ENCODE measurements at places on chromosomes 1 and 21.

DNA sequence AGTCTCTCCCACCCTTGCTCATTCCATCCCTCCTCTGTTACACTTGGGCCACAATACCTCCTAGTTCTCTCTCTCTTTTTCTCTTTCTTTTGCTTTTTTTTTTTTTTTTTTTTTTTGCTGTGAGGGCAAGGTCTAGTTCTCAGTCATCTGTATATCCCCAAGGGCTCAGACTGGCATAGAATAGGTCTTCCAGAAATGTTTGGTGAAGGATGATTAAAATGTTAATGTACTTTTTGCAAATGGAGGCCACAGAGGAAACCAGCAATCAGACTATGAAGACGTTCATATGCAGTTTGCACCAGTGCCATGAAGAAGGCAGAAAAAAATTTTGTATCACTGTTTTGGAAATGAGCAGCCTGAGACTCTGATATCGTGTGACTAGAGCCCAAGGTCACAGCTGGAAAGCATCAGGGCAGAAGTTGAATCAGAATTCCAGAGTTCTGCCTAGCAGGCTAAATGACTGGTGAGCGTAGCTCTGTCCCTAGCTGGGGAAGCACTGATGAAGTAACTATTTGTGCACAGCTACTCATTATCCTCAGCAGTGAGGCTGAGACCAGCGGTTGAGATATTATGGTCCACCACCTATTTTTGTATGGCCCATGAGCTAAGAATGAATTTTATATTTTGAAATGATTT, 186.5 kb downstream of the TGFBR3 start:
- no peak for DNase-seq

GRCh38 chr1:207115269-207115668, 11.2 kb downstream of the C4BPA start:
- DNase-seq = no peak

DNA sequence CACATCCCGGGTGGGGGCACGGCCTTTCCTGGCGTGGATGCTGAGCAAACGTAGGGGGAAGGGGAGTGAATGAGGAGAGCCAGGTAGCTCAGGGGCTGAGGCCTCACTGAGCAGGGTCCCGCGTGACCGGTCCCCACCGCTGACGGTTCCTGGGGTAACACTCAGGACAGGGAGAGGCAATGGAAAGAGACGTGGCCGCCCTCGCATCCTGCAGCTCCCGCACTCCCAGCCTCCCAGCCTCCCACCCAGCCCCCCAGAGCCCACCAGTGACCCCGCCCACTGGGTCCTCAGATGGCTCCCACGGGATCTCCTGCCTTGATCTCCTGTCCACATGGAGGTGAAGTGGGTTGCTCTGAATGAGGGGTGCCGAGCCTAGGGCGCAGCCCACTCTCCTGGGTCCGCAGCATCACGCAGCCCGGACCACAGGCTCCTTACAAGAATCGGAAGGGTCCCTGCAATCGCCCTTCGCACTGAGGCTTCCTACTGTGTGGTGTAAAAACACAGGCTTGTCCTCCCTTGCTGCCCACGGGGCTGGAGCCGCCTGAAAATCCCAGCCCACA, 2.4 kb downstream of the TSPEAR start:
- no peak for DNase-seq

GRCh38 chr1:34842952-34843371, 16.6 kb downstream of the SMIM12 start:
- no peak for DNase-seq

DNA sequence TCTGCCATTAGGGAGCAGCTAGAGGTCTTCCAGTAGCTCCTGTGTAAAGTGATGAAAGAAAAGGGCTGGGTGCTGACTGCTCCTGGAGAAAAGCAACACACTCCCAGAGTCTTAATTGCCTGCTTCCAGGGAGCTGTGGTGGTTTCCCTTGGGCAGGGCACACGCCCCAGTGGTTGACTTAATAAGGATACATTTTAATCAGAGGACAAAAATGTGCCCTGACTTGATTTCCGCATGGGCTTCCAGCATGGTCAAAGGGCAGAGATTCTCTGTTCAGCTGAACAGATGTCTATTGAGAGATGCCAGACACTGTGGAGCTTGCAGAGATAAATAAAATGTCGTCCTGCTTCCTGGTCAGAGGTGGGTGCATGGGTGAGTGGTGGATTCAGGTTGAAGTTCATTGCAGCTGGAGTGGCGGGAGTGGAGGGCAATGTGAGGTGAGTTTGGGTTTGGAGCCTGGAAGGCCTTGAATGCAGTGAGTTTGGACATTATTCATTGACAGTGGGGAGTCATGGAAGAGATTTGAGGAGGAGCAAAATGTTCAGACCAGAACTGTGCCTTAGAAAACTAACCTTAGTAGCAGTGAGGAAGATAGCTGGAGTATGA, 16.0 kb downstream of the QSOX1 start:
- DNase-seq = no peak

GRCh38 chr1:160542303-160542945, 19.4 kb upstream of the SLAMF6 start:
- no peak for DNase-seq

DNA sequence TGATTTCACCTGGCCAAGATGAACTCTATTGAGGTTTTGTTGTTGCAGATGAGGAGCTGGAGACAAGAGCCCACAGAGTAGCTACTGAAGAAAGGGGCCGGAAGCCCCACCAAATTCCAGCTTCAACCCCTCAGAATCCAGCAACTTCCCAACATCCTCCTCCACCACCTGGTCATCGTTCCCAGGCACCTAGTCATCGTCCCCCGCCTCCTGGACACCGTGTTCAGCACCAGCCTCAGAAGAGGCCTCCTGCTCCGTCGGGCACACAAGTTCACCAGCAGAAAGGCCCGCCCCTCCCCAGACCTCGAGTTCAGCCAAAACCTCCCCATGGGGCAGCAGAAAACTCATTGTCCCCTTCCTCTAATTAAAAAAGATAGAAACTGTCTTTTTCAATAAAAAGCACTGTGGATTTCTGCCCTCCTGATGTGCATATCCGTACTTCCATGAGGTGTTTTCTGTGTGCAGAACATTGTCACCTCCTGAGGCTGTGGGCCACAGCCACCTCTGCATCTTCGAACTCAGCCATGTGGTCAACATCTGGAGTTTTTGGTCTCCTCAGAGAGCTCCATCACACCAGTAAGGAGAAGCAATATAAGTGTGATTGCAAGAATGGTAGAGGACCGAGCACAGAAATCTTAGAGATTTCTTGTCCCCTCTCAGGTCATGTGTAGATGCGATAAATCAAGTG, 14.3 kb downstream of the CD2 start:
- no peak for DNase-seq

DNA sequence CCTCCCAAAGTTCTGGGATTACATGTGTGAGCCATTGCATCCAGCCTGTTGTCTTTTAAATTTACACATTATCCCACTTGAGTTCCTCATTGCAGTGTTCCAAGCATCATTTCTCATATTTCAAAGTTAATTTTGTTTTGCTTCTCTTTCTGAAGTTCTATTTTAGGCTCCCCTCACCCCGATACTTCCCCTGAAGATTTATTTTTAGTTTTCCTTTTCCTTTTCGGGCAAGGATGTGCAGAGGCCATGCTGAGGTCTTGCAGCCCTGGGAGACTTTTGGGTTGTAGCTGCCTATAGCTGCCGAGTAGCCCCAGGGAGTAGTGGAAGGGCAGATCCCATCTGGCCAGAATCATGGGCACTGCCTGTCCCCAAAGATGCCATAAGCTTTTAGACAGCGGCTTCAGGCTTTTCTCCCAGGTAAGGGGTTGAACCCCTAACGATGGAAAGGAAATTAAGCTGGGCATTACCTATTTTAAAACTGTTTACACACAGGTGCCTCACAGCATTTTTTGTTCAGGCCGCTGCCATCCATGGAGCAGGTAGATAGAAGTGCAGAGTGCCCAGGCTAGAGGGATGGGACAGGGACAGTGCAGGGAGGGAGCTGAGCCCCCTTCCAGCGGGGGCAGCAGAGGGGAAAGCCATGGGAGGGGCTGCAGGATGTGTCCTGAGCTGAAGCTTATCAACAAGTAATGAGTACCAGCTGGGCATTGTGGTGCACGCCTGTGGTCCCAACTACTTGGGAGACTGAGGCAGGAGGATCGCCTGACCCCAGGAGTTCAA, 15.9 kb downstream of the PSEN2 start:
- DNase-seq = no peak

GRCh38 chr1:77540501-77541161, 141.8 kb downstream of the ZZZ3 start:
- DNase-seq = no peak

GRCh38 chr21:44785620-44786335, 15.8 kb downstream of the UBE2G2 start:
- no peak for DNase-seq

DNA sequence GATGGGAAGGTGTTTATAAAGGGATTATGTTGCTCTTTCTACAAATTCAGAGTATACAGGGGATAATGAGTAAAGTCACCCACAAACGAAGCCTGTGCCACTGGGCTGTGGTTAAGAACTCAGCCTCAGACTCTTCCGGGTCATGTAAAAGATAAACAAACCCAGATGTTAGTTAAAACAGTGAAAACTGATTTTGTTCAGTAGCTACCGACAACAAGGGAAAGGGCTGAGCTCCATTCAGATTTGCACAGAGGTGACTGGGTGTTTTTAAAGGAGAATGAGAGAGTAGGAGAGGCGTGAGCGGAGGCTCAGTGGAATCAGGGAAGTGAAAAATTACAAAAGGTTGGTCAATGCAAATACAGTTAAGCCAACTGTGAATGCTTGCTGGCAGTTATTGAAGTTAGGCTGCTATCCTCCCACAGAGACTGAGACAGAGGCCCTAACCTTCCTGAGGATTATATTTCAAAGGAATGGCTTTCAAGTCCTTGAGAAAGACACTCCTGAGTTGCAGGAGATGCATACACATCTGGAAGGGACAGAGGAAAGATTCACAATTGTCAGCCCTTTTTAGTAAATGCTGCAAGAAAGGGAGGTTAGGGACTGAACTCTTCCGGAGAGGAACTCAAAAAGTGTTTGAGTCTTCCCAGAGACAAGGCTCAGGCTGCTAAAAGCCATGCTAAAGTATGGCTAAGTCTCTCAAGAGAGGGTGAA, 29.9 kb upstream of the SAMD13 start:
- DNase-seq = no peak

DNA sequence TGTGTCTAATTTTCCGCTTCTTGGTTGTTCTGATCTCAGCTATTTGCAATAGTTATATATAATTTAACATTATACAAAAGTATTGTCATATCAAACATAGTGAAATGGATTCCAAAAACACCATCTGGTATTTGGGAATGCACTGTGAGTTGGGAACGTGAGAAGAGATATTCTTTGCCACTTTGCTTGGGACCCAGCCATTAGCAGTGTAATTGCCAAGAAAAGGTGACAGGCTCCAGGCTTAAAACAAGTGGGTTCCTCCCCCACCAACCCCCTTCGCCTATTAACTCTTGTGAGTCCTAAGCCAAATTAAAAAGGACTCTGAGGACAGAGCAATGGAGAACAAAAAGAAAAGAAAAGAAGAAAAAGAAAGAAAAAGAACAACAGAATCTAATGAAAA, 186.7 kb upstream of the NFIA start:
- no peak for DNase-seq

DNA sequence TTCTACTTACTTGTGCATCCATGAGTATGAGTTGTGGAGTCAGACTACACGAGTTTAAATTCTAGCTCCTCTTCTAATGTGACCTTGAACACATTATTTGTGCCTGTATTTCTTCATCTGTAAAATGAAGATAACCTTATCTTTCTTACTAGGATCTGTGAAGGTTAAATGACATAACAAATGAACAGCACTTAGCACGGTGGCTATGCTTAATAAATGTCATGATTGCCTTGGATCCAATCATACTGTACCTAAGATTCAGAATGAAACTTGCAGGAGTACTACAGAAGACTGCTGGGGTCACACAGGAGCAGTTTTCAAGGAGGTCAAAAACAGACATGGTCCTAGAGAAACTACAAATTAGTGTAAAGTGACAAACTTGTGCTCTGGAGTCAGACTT, 22.2 kb upstream of the ALG14 start:
- DNase-seq = no peak

GRCh38 chr1:220747437-220748088, 559 bp upstream of the MTARC2 start:
- no peak for DNase-seq

GRCh38 chr1:158020259-158020885, 26.9 kb downstream of the KIRREL1 start:
- no peak for DNase-seq

GRCh38 chr1:55646181-55646580, 431.0 kb upstream of the USP24 start:
- DNase-seq = no peak

DNA sequence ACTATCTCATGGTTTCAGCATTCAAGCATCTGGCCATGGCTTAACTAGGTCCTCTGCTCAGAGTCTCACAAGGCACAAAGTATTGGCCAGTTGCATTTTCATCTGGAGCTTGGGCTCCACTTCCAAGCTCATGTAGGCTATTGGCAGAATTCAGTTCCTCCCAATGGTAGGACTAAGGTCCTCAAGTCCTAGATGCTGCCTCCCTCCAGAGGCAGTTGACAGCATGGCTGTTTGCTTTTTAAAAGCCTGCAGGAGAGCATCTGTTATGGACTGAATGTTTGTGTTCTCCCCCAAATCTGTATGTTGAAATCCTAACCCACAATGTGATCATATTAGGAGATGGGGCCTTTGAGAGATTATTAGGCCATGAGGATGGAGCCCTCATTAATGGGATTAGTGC, 38.0 kb upstream of the HLX start:
- no peak for DNase-seq

DNA sequence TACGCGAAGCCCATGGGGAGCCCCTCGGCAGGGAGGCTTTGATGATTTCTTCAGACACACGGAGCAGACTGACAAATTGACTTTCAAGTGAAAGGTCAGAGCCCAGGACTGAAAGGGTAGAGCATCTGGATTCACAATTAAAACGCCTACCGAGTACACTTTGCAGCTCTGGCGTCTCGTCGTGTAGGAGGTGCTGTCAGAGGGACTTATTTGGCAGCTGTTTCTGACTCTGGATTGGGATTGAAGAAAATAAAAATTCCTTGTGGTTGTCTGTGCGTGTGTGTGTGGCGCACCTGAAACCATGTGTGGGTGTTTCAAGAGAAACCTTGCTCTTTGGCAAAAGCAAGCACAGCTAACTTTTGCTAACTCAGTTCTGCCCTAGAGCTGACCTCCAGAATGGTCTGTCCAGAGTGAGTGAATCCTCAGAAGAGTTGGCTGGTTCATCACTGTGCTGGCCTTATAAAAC, 348.7 kb downstream of the HLX start:
- no peak for DNase-seq

- DNase-seq = no peak
Observed at GRCh38 chr1:222043444-222044292, 301.8 kb upstream of the DUSP10 start.

DNA sequence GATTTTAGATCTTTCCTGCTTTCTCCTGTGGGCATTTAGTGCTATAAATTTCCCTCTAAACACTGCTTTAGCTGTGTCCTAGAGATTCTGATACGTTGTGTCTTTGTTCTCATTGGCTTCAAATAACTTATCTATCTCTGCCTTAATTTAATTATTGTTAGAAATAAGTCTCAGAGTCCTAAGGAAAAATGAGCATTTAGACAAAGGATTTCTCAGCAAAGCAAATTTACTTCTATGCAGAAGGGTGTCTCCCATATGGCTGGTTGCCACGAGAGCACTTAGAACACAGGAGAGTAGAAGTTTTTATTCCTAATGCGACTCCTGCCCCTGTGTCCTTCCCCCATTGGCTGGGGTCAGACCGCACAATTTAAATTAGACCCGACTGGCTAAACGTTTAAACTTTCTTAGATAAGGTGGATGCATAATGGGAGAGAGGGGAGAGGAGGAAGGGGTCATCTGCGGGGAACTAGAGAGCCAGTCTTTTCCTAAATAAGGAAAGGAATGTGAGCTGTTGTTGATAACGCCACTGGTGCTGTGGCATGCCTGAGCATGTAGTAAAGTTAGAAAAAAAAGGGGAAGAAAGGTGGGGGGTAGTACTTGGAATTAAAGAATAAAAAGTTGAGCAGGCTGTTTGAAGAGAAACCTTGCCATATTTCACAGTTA, 170.2 kb downstream of the DYRK1A start:
- DNase-seq = no peak

Measured in activated naive CD8-positive, alpha-beta T cell treated with anti-CD3 and anti-CD28 coated beads, Interleukin-2, amount 50 U/mL, for 16 hours (primary cell).